ENCODE measurements at places on chromosomes 1 and 21. TPM values are rescaled to one million over a fixed set of nuclear protein-coding genes. Genes with fewer than 3 reads are reported as not detected.
A peak's percentile ranks its signal among the peaks of the same experiment; 100 is the strongest.

DNA sequence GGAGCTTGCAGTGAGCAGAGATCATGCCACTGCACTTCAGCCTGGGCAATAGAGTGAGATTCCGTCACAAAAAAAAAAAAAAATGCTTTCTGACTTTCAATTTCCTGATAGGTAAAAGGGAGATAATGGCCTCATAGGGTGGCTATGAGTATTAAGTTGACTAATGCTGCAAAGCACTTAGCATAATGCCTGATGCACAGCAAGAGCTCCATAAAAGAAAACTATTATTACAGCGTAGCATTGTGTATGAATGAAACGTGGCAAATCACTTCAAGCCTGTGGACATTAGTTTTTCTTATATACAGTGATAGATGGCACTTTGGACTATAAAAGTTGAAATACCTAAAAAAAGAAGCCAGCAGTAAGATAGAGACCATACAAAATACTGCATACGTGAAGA is 16.8 kb downstream of the FNDC7 start:
- no peak overlapping the region for H3K27ac ChIP-seq
- no peak for DNase-seq
- H3K27me3 ChIP-seq, result no peaks in the 10 kb centered on the region

- H3K36me3 ChIP-seq, result no peaks in the 10 kb centered on the region
- peak overlapping the region; percentile 23 for H3K27ac ChIP-seq
- no peak overlapping the region for H3K4me3 ChIP-seq
These were observed 217.3 kb upstream of the SGIP1 start for GRCh38 chr1:66316464-66317247.

ZCCHC17 gene
- total RNA-seq, result 18.5 TPM

CFHR3 gene
- total RNA-seq, result 0.56 TPM

PLPPR4 gene
- not detected for total RNA-seq

DNA sequence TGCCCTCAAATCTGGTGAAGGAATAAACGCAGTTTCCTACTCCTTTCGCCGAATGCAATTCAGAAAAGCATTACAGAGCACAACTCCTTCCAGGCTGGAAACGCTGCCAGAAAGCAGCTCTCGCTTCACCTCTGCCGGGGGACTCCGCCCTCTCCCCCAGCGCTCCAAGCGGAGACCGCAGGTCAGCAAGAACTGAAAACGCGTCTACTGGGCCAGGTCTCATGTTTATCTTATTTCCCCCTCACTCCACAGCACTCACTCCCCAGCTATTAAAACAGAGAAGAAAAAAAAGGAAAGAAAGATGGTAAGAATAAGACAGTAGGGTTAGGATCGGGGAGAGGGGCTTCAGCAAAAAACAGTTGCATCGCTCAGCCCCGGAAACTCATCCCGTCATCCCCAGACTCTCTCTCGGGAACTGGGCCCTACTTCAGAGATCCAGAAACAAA is 833 bp upstream of the RCOR3 start:
- no peaks in the 10 kb centered on the region for H3K27me3 ChIP-seq
- H3K4me3 ChIP-seq, result peak overlapping the region; percentile 100
- peak overlapping the region; percentile 99 for H3K27ac ChIP-seq
- H3K36me3 ChIP-seq, result no peaks in the 10 kb centered on the region
- DNase-seq, result peak; percentile 84
- peaks cover 1% of the 10 kb centered on the region for H3K4me1 ChIP-seq

TMEM52 gene
- 1.6 TPM for total RNA-seq

GRCh38 chr1:76330991-76331603 is 256.6 kb downstream of the ST6GALNAC3 start:
- no peaks in the 10 kb centered on the region for H3K27me3 ChIP-seq
- no peaks in the 10 kb centered on the region for H3K36me3 ChIP-seq
- peak; percentile 15 for DNase-seq
- no peak overlapping the region for H3K27ac ChIP-seq
- H3K4me3 ChIP-seq, result no peak overlapping the region

DNA sequence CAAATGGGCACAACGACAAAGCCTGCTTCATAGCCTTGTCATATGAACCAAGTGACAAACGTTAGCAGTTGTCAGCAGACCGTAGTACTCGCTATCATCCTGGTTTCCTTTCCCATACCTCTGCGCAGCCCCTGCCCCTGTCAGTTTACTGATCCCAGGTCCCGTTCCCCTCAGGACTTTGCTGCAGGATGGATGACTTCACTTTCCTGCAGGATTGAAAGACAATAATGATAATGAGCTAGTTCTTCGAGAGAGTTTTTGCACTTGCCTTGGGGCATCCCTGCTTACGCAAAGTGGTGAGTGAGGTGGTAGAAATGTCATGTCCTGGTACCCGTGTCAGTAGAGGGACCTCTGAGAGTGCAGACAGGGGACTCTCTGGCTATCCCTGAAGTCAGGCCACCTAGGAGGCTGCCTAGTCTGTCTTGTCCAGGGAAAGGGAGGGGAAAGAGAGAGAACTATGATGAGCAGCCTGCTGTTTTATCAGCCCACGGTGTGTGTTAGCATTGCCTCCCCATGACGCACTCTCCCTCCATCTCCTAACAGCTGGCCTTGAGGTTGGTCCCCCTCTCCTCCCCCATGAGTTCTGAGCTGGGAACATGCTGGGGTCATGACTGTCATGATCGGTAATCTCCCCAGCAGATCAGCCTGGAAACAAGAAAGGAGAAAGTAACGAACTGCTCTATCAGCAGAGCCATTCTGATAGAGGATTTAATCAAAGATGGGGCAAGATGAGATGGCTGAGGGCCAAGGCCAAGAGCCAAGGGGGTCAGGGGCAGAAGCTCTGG is 53.7 kb downstream of the ELK4 start:
- DNase-seq, result peak; percentile 59
- no peak overlapping the region for H3K4me3 ChIP-seq
- peaks cover 13% of the 10 kb centered on the region for H3K4me1 ChIP-seq
- H3K27me3 ChIP-seq, result no peaks in the 10 kb centered on the region
- H3K27ac ChIP-seq, result no peak overlapping the region

GRCh38 chr1:81550753-81551152 is 250.0 kb upstream of the ADGRL2 start:
- no peaks in the 10 kb centered on the region for H3K4me1 ChIP-seq
- H3K27ac ChIP-seq, result no peak overlapping the region
- H3K27me3 ChIP-seq, result no peaks in the 10 kb centered on the region

DNA sequence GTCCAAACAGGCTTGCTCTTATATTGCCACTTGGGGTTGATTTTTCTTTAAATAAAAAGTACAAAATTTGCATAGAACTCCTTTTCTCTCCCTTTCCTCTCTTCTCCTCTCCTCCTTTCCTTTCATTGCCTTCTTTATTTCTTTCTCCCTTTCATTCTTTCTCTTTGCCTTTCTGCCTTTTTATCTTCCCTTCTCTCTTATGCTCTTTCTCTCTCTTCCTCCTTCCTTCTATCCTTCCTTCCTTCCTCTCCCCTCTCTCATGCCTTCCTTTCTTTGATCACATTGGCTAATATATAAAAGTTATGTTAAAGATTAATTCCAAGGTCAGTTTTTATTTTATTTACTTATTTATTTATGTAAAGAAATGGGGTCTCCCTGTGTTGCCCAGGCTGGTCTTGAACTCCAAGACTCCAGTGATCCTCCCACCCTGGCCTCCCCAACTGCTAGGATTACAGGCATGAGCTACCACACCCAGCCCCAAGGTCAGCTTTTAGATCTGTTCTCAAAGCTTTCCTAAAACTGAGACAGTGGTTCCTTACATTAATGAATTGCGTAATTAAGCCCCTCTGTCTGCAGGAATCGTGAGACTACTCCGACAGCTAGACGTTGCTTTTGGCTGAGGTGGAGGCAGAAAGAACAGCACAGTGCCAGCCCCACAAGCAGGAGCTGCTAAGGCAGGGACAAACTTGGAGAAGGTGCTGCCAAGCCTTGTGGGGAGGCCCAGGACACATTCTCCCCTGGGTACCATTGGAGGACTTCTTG is 361.9 kb downstream of the SIPA1L2 start:
- no peak overlapping the region for H3K4me3 ChIP-seq
- no peaks in the 10 kb centered on the region for H3K27me3 ChIP-seq
- H3K27ac ChIP-seq, result no peak overlapping the region

DNA sequence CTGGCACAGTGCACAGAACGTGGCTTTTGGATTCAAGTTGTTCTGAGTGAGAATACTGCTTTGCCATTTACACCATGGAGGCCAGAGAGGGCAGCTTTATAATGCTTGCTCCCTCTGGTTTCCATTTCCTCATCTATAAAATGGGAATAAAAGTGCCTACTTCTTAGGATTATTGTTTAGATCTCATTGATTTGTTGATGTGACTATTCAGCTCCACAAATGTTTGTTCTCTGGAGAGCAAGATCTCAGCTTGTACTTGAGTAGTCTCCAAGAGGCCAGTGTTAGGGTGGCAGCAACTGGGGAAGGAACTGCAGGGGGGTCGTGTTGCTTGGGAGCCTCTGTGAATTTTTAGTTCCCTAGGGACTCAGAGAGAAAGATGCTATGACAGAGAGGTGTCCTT is 55.2 kb downstream of the YARS1 start:
- no peak for DNase-seq
- peak overlapping the region; percentile 85 for H3K27ac ChIP-seq
- H3K27me3 ChIP-seq, result no peaks in the 10 kb centered on the region

DNA sequence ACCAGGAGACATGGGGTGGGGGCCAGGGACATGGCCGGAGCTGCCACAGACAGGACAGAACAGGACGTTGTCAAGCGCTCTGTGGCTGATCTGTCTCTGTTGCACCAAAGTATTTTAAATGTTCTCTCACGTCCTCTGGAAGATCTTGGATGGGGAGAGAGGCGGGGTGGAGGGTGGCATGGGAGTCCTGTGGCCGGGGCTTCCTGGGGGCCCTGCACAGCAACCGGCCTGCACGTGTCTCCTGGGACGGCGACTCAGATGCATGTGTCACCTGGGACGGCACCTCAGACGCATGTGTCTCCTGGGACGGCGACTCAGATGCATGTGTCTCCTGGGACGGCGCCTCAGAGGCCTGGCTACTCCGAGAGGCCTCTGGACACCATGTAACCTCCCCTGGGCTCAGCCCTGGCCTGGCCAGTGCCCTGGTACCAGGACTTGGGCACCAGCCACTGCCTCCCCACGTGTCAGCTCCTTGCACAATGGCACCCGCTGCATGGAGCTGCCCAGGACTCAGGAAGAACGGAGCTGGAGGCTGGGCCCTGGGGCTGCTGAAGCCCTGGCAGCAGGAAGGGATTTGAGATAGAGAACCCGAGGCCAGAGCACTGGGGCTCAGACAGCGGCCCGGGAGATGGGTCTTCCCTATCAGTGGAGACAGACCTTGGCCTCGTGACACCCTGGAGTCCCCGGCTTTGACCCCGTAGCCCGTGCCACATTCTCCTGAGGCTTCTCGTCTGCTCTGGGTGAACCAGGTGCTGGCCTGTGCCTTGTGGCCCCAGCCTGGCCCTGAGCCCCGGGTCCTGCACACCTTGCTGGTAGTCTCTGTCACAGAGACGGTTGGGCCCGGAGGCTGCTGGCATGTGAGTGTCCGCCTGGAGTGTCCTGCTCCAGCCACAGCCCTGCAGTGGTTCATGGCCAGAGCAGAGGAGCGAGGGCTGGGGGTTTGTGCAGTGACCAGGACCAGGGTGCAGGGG is 14.7 kb upstream of the SLC19A1 start:
- H3K36me3 ChIP-seq, result no peaks in the 10 kb centered on the region
- peaks cover 4% of the 10 kb centered on the region for H3K4me1 ChIP-seq
- DNase-seq, result no peak
- no peaks in the 10 kb centered on the region for H3K27me3 ChIP-seq

- no peaks in the 10 kb centered on the region for H3K36me3 ChIP-seq
- no peak overlapping the region for H3K4me3 ChIP-seq
- H3K27ac ChIP-seq, result peak overlapping the region; percentile 52
- peak; percentile 85 for DNase-seq
- H3K4me1 ChIP-seq, result peaks cover 8% of the 10 kb centered on the region
These were observed 16.7 kb upstream of the LYST start for GRCh38 chr1:235883261-235883927.

DNA sequence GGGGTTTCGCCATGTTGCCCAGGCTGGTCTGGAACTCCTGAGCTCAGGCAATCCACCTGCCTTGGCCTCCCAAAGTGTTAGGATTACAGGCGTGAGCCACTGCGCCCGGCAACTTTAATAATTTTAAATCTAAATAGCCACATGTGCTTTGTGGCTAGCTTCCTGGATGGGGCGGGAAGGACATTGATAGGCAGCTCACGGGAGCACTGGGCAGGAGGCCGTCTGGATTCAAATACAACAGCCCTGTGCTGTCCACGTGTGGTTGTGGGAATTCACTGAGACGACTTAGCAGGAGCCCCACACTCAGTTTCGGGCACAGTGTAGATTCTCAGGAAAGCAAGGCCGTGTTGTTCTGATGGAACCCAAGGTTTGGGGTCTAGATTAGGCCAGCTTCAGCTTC is 177.1 kb downstream of the ETS2 start:
- H3K36me3 ChIP-seq, result no peaks in the 10 kb centered on the region
- peaks cover 10% of the 10 kb centered on the region for H3K4me1 ChIP-seq
- H3K4me3 ChIP-seq, result no peak overlapping the region
- no peak for DNase-seq

GRCh38 chr1:62142496-62142895 is 52.2 kb upstream of the L1TD1 start:
- H3K36me3 ChIP-seq, result no peaks in the 10 kb centered on the region
- no peaks in the 10 kb centered on the region for H3K4me1 ChIP-seq
- H3K27ac ChIP-seq, result no peak overlapping the region
- DNase-seq, result no peak

DNA sequence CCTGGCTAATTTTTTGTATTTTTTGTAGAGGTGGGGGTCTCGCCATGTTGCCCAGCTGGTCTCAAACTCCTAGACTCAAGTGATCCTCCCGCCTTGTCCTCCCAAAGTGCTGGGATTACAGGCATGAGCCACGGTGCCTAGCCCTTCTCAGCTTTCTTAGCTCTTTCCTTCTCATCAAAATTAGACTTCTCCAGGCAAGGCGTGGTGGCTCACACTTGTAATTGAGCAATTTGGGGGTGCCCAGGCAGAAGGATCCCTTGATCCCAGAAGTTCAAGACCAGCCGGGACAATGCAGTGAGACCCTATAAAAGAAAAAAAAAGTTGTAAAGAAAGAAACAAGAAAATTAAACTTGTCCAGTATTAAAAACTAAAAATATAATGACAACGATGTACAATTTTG is 112.6 kb upstream of the ERRFI1 start:
- no peak for DNase-seq
- H3K4me1 ChIP-seq, result peaks cover 18% of the 10 kb centered on the region
- no peaks in the 10 kb centered on the region for H3K36me3 ChIP-seq
- no peak overlapping the region for H3K4me3 ChIP-seq
- no peak overlapping the region for H3K27ac ChIP-seq

- no peaks in the 10 kb centered on the region for H3K27me3 ChIP-seq
- no peaks in the 10 kb centered on the region for H3K36me3 ChIP-seq
These were observed 55.9 kb downstream of the NFIA start for GRCh38 chr1:61138305-61138704.

TMPRSS3 gene
- not detected for total RNA-seq

DNA sequence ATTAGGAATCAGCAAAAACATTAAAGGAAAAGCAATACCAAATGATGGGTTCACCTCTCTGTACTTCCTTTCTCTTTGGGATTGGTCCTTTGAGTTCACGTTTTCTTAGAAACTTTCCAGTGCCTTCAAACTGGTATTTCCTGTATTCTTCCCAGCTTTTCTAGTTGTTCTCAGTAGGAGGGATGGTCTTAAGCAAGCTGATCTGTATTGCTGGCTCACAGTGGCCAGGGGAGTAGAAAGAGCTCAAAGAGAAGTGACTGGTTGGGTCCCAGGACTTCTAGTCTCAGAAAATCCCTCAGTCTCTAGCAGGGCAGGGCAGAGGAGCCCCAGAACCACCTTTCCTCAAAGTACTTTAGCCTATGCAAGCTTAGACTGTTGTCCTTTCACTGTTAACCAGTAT is 10.1 kb upstream of the USP24 start:
- no peaks in the 10 kb centered on the region for H3K27me3 ChIP-seq
- no peaks in the 10 kb centered on the region for H3K4me1 ChIP-seq
- DNase-seq, result no peak

GPX7 gene
- 13.1 TPM for total RNA-seq

- H3K4me1 ChIP-seq, result no peaks in the 10 kb centered on the region
- no peak overlapping the region for H3K4me3 ChIP-seq
- no peak for DNase-seq
These were observed 80.4 kb upstream of the SPATA6 start for GRCh38 chr1:48552420-48552819.
